ENCODE measurements at places on chromosomes 7 and 10.

GRCh38 chr7:22153432-22154142 is 203.4 kb downstream of the RAPGEF5 start:
- no peak for DNase-seq

DNA sequence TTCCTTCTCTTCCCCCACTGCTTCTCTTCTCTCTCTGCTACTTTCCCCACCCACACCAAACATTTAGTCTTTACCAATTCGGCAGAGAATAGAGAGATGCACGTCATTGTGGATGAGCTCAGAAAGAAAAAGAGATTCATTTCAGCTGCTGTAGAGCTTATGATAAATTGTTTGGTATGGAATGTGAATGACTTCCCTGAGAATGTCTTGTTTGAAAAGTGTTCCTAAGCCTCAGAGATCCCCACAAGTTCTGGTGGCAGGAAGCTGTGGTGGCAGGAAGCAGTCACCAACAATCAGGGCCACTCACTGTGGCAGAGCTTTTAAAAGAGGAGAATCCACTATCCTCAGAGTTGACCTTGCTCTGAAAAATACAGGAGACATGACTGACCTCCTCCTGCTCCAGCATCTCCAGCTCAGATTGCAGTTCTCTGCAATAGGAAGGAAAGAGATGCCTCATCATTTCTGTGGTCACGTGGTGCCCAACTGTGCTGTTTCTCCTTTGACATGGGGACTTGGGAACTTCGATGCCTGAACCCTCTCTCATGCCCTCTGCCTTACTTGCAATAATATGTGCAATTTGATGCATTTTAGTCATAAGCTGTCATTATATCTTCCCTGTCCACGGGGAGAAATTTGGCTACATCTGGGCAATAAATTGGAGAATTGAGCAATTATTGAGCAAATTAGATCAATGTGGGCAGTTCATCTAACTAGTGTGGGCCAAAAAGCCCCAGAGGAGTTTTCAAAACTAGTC is 76.5 kb downstream of the BMPER start:
- no peak for DNase-seq

GRCh38 chr10:63497321-63497720 is 23.9 kb upstream of the REEP3 start:
- DNase-seq = no peak

GRCh38 chr10:33832124-33832787 is 497.8 kb upstream of the NRP1 start:
- DNase-seq = no peak

DNA sequence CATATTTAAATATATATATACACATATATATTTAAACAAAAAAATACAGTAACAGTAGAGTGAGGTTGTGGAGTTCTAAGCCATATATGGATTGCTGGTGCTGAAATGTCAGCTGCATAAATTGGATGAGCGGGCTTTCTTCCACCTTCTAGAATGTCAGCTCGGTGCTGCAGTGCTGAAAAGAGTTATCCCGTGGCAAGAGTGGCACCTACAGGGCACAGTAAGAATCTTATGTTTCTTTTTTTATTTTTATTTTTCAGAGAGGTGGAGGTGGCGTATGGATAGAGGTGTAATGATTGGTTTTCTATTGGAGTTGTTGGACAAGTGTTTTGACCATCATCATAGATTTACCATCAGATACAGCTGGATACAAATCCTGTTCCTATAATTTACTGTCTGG is 86.2 kb upstream of the DYNC1I1 start:
- no peak for DNase-seq

- no peak for DNase-seq
Observed at GRCh38 chr10:78320506-78320905, 286.8 kb downstream of the RPS24 start.

DNA sequence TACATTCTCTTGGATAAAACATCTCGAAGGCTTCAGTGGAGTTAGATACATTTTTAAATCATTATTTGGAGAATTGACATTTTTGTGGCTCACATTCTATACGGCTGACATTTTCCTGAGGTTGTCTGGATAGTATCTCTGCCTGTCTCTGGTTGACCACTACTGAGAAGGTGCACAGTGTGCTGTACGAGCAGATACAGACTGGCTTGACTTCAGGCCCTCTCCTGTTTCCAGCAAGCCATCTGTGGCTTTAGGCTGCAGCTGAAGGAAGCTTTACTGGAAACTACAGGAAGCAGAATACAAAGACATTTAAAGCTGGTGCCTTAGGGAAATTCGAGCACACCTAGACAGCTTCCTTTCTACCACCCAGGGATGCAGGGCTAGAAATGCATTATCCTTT is 39.3 kb upstream of the RSU1 start:
- no peak for DNase-seq

DNA sequence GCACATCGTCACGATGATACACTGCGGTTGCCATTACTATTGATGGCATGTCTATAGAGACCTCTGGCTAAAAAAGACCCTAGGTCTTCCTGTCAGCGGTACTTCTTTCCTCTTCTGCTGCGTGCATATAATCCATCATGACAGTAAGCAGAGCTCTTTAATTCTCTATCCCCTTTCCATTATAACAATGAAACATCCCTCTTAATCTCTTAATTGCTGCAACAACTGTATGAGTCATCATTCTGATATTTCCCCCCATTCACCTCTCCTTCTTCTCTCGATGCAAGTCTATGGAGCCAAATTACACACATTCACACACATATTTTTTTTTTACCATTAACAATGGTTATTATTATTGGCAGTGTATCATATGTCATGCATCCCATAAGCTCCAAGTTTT is 45.2 kb upstream of the AKR1E2 start:
- no peak for DNase-seq

GRCh38 chr7:378551-379455 is 88.8 kb downstream of the FOXL3 start:
- DNase-seq = no peak
